ENCODE measurements at places on chromosomes 7 and 10.

- DNase-seq: no peak
Observed at GRCh38 chr7:19030281-19030680, 87.2 kb downstream of the TWIST1 start.

GRCh38 chr7:127353897-127354296 is 38.6 kb downstream of the ZNF800 start:
- no peak for DNase-seq

DNA sequence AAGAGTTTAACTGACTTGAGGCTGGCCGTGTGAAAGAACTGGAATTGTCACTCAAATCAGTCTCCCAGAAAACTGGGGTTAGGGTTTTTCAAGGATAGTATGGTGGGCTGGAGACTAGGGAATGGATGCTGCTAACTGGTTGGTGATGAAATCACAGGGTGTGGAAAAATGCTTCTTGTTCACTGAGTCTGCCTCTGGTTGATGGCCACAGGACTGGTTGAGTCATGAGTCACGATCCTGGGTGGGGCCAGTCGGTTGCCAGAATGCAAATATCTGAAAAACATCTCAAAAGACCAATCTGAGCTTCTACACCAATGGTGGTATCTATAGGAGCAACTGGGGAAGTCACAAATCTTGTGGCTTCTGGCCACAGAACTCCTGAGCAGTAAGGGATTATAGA is 16.3 kb upstream of the BAMBI start:
- DNase-seq: peak; percentile 15

DNA sequence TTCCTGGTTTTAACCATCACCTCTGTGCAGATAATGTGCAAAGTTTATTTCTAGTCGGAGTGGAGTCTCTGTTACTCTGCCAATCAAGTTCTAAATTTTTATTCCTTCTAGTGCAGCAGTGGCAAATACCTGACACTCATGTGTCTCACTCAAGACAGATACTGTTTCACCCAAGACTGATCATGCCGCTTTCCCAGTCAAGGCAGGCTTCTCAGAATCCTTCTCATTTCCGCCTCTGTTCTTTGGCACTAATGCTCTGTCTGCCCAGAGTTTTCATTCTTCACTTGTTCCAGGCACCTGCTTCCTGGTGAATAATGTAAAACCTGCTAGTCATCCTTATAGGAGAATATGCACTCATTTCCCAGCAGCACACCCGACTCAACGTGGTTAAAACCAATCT is 24.7 kb downstream of the MET start:
- no peak for DNase-seq

- DNase-seq: no peak
Observed at GRCh38 chr10:101718690-101719275, 23.8 kb upstream of the FBXW4 start.

- DNase-seq: no peak
Observed at GRCh38 chr7:50838675-50839377, 56.1 kb upstream of the GRB10 start.

- no peak for DNase-seq
Observed at GRCh38 chr7:6423942-6424701, 23.6 kb downstream of the DAGLB start.

- no peak for DNase-seq
Observed at GRCh38 chr10:93913706-93914105, 19.9 kb downstream of the SLC35G1 start.

GRCh38 chr10:86443069-86443468 is 76.5 kb upstream of the GRID1 start:
- DNase-seq: no peak

DNA sequence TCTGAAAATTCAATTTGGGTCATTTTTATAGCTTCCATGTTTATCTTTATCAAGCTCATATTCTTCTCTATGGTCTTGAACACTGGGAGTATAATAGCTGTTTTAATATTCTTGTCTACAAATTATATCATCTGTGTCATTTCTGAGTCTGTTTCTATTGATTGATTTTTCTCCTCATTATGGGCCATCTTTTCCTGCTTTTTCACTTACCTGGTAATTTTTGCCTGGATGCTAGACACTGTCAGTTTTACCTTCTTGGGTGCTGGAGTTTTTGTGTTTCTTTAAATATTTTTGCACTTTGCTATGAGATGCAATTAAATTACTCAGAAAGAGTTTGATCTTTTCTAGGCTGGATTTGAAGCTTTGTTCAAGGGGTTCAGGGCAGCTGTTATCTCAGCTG is 26.8 kb upstream of the KDM7A start:
- no peak for DNase-seq

- DNase-seq: no peak
Observed at GRCh38 chr7:117164620-117165019, 158.2 kb downstream of the WNT2 start.

- DNase-seq: no peak
Observed at GRCh38 chr10:113562069-113562468, 9.2 kb downstream of the HABP2 start.

DNA sequence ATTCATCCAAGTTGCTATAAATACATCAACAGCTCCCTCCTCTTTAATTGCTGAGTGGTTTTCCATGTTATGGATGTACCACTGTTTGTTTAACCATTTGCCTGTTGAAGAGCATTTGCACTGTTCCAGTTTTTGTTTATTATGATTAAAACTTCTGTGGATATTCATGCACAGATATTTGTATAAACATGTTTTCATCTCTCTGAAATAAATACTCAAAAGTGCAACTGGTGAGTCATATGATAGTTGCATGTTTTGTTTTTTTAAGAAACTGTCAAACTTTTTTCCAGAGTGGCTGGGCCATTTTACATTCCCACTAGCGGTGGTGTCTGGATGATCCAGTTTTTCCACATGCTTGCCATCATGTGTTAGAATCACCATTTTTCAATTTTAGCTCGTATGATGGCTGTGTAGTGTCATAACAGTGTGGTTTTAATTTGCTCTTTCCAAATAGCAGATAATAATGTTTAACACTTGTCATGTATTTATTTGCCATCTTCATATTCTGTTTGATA is 33.6 kb downstream of the MEOX2 start:
- DNase-seq: no peak

- no peak for DNase-seq
Observed at GRCh38 chr10:80122746-80123145, 9.8 kb upstream of the PLAC9 start.

DNA sequence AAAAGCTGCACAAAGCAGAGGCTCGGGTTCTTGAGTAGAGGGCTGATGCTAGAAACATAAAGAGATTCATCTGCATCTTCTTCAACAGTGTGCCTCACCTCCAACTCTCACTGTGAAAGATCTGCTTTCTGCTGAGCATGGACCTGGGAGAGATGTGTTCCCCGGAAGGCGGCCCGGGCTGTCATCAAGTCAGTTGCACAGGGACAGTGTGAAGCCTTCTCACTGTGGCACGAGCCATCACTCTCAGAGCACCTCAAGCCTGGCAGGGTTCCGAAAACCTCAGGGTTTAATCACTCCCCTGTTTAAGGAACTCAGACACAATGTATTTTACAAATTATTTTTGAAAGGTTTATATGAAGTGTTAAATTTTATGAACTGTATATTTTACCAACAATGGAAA is 98.7 kb downstream of the RBM20 start:
- no peak for DNase-seq

DNA sequence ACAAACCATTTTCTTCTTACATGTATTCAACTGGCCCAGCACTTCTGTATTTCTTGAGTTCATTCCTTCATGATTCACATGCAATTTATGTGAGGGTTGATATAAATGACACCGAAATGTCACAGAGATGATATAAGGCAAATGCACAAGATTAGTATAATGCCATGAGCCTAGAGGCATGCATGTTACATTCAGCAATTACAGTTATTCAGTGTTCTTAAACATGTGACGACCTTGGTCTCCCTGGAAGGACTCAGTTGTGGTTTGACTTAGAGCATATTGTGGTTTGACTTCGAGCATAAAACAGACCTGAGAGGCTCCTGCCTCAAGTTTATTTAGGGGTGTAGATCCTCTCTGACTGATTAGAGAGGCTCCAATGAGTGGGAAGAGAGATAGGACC is 752.1 kb upstream of the POM121L12 start:
- no peak for DNase-seq

GRCh38 chr10:31774299-31774900 is 154.2 kb downstream of the ARHGAP12 start:
- no peak for DNase-seq

- no peak for DNase-seq
Observed at GRCh38 chr10:133509700-133510099, 17.5 kb upstream of the CYP2E1 start.

DNA sequence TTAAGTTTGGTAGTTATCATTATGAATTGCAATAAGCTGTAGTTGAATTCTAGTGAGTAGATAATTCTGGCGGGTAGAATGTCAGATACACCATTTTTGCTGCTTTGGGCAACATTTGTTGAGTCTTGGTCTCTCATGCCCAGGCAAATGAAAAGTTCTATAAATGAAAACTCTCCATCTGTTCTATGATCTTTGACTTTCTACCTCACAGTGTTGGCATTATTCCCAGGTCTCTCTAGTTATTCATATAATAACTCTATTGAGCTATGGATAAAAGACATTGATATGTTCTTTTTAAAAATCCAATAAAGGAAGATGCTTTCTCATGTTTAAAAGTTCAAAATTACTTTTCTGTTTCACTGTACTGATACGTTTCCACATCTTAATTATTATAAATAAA is 415.3 kb upstream of the SEMA3D start:
- no peak for DNase-seq

GRCh38 chr10:79107736-79108264 is 39.0 kb downstream of the ZMIZ1 start:
- DNase-seq: no peak

DNA sequence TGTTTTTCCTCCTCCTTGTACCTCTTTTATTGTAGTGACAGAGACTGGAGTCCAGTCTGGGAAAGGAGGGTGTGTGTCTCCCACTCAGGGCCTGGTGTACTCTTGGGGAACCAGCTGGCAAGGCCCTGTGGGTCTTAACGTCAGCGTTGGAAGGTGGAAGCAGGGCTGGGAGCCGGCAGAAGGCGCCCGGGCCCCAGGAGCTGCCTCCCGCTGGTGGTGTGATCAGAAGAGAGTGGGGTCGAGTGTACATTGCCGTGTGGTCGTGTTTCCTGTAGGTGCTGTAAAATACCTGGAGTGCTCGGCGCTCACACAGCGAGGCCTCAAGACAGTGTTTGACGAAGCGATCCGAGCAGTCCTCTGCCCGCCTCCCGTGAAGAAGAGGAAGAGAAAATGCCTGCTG is 45.7 kb downstream of the DAGLB start:
- no peak for DNase-seq

- no peak for DNase-seq
Observed at GRCh38 chr7:45000093-45001032, at the start of gene CCM2. Gene CCM2 (plus strand): TSS chr7:45000201. CDS start chr7:45000334, 133 bp downstream.

GRCh38 chr7:111174510-111174909 is 83.6 kb downstream of the LRRN3 start:
- no peak for DNase-seq

GRCh38 chr7:91515961-91516360 is 251.7 kb downstream of the FZD1 start:
- no peak for DNase-seq

DNA sequence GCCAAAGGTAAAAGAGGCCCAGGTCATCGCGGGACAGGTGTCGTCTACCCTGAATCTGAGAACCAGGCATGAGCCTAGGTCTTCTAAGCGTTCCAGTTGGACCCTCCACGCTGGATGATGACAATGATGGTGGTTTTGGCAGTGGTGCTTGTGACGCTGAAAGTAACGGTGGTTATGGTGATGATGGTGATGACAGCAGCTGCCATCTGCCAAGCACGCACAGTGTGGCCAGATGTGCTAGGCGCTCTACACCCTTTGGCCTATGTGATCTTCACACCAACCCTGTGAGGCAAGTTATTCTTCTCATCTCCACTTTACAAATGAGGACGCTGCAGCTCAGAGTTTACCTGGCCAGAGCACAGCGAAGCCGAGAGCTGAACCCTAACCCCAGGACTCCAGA is 93.9 kb downstream of the FAM53B start:
- DNase-seq: no peak

GRCh38 chr7:116242759-116243158 is 32.4 kb downstream of the TES start:
- no peak for DNase-seq

DNA sequence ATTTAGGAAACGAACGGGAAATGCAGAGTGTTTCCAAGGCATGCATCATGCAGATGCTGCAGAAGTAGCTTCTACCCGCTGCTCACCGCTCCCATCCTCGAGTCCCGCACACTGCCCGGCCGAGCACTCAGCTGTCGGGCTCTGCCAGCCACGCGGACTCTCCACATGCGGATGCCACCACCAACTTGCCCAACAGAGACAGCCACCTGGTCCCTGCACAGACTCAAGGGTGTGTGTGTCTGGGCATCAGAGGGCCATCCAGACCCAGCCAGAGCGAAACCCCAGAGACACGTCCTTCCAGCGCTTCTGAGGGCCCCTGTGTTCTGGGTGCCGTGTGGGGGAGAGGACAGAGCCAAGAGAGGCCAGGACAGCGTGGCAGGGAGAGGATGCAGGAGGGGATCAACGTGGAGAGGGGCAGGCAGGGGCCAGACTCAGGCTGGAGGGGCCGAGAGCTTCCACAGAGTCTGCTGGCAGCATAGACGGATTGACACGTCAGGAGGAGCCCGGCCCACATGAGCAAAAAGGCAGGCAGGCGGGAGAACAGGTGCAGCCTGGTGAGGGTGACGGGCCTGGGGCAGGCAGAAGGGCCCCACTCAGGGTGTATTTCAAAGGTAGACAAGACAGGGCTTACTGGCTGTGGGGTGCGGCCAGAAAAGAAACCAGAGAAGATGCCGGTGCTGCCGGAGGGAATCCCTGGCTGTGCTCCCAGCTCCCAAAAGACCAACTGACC is 18.3 kb downstream of the GPER1 start:
- DNase-seq: no peak

DNA sequence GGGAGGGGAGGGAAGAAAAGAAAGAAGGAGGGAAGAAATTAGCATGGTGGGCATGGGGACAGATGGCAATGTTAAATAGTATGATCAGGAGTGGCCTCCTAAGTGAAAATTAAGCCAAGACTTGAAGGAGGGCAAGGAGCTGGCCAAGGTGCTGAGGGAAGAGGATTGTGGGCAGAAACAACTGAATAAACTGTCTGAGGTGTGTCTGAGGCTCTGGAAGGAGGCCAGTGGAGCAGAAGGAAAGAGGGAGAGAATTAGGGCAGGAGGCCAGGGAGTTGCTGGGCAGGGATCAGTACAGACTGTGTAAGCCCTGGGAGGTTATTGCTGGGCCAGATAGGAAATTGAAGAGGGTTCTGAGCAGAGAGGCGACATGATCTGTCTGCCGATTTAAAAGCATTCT is 40.6 kb upstream of the VKORC1L1 start:
- no peak for DNase-seq

DNA sequence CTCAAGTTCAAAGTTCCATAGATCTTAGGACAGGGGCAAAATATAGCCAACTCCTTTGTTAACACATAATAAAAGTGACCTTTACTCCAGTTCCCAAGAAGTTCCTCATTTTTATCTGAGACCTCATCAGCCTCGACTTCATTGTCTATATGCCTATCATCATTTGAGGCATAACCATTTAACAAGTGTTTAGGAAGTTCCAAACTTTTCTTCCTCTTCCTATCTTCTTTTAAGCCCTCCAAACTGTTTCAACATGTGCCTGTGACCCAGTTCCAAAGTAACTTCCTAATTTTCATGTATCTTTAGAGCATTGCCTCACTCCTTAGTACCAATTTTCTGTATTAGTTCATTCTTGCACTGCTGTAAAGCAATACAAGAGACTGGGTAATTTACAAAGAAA is 569.1 kb downstream of the ANKRD7 start:
- no peak for DNase-seq
